Substantia nigra (tissue), 51 donors: ENCODE measurements at places on chromosomes 4 and X.

GRCh38 chr4:84263415-84263814, 235.7 kb downstream of the NKX6-1 start:
- DNase-seq: no peak

DNA sequence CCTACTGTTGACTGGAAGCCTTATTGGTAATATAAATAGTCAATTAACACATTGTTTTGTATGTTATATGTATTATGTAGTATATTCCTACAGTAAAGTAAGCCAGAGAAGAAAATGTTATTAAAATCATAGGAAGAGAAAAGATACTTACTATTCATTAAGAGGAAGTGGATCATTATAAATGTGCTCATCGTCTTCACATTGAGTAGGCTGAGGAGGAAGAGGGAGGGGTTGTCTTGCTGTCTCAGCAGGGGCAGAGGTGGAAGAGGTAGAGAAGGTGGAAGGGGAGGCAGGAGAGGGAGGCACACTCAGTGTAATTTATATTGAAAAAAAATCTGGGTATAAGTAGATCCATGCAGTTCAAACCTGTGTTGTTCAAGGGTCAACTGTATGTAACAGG, 10.6 kb downstream of the CDKL5 start:
- no peak for DNase-seq

DNA sequence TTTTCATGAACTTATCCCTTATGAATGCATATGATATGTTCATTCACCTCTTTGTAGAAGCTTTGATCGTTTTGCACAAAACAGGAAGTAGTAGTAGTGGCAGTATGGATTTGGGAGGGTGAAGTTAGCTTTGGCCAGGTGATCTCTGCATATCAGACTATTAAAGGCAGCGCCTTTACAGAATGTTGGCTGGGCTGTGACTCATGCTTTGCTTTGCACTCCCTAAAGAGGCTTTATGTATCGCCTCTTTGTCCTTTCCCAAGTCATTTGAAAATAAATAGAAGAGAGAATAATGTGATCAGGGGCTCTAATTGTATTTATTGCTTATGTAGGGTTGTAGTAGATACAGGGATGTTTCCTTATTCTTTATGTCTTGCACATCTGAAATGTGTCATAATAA, 50.4 kb downstream of the SHROOM3 start:
- no peak for DNase-seq

GRCh38 chr4:10006231-10006600, 15.1 kb downstream of the SLC2A9 start:
- DNase-seq: no peak

GRCh38 chrX:78129714-78130113, 9.7 kb downstream of the TAF9B start:
- no peak for DNase-seq

- DNase-seq: no peak
These were observed 432.9 kb downstream of the GRXCR1 start for GRCh38 chr4:43325220-43325967.

GRCh38 chrX:151825007-151825406, 87.7 kb upstream of the MAGEA4 start:
- DNase-seq: no peak

GRCh38 chr4:156797206-156797605, 174.4 kb downstream of the PDGFC start:
- no peak for DNase-seq

DNA sequence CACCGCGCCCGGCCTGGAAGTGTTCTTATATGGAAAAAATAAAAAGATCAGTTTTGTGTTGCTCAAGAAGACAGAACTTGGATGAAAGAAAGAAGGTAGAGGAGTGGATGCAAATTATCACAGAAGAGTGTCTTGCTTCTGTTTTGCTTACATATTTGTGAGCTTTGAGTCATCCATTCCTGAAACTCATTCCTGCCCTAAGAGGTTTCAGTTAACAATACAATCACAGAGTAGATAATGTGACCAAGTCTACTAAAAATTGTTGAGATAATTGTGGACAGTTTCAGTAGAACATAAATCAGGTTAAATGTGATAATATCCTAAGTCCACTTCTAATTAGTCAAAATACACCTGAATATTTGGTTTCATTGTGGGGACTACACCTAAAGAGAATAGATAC, 26.4 kb upstream of the LRCH2 start:
- DNase-seq: no peak

GRCh38 chr4:115110191-115111181, 2.9 kb downstream of the NDST4 start:
- DNase-seq: no peak

GRCh38 chr4:166798126-166798525, 436.2 kb downstream of the SPOCK3 start:
- DNase-seq: no peak

GRCh38 chr4:101163936-101164335, 183.4 kb downstream of the PPP3CA start:
- DNase-seq: no peak

DNA sequence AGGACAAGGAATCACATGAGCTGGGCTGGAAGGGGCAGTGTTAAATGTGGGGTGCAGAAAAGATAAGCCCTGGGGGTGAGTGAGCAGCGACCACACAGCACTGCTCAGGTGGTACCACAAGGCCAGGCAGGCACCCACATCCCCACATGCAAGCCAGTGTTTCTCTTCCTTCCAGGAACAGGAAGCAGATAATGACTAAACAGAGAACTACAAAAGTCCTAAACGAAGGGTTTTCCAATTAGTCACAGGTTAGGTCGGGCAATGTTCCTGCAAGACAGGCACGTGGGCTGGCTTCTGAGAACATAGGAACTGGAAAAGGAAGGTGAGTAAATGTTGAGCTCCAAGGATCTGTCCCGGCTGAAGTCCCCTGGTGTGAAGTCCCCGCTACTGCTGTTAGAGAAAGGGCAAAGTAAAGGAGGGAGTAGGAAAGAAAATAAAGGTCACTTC, 19.5 kb downstream of the RELL1 start:
- DNase-seq: no peak

DNA sequence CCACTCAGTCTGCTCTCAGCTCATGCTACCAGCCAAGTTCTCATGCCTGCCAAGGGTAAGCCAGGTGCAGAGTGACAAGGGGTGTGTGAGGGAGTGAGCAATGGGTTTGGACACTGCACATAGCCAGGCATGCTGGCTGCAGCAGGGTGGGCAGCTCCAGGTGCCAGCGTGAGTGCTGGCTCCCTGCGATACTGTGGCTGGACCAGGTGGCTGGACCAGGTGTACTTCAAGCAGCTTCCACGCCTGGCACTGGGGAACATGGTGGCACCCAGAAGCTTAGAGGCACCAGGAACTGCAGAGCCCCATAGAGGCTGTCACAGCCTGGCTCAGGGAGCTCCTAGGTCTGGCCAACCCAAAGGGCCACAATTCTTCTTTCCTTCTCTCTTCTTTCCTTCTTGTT, 234.9 kb upstream of the GIMD1 start:
- no peak for DNase-seq

DNA sequence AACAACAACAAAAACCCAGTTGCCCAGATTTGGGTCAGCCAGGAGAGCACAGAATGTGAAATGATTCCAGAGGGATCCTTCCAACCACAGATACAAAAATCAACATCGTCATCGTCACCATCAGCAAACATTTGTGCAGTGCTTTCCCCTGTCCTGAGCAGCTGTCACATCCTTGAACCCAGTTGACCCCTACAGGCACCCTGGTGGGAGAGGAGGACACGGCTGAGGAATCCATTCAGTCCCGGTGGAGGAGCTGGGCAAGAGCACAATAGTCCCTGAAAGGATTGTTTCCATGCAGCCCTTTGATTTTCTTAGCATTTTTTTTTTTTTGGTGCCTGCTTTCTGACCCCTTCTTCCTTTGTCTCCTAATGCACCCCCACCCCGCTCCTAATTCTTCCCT, 37.1 kb upstream of the STX18 start:
- DNase-seq: no peak

GRCh38 chr4:184534511-184535391, 60.4 kb upstream of the IRF2 start:
- DNase-seq: no peak

DNA sequence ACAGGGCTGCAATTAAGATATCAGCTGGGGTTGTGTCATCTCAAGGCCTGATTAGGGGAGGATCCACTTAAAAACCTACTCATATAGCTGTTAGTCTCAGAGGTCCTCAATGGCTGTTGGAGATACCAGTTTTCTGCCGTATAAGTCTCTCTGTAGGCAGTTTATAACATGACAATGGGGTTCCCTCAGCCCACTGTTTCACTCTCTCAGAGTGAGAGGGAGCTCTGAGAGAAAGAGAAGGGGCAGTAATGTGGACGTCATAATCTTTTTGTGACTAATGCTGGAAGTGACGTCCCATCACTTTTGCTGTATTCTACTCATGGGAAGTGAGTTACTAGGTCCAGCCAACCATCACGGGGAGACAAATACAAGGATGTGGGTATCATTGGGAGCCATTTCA, 70.3 kb downstream of the STIM2 start:
- no peak for DNase-seq

DNA sequence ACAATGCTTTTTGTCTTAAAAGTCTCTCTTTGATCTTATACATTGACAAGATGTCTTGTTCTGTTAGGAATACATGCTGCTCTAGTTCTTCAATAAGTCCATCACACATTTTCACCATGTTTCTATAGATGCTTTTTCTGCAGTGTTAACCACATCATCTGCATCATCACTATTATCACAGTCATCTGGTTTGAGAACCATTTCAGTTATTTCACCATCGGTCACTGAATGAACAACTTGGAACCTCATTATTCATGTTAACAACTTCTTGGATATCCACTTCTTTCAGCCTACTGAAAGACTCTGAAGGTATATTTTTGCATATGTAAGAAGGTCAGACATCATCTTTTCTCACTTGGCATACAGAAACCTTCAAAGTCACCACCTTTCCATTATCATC, 975.2 kb downstream of the STIM2 start:
- no peak for DNase-seq

- DNase-seq: no peak
These were observed 49.7 kb downstream of the TLL1 start for GRCh38 chr4:165922747-165923146.
